ENCODE measurements at places on chromosomes 1 and 21.

DNA sequence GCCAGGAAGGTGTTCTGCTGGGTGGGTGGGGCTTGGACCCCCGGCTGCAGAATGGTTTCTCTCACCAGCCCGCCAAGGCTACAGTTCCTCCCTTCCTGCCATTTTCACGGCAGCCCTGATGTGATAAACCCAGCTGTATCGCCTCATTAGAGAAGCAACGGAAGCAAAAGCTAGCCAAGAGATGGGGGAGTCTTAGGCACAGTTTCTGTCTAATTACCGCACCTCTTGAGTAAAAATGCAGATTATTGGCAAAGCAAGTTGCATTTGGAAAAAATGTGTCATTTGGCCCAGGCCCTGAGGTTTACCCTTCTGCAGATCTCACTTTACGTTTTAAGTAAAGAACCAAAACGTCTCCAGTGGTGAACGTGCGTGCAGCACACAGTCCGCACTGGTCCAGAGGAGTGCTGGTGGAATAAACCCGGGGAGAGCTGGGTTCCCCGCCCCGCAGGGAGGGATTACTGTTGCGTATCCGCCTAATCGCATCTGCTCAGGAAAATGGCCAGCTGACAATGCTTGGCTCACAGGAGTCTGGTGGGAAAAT, 109.9 kb downstream of the GALNT2 start:
- DNase-seq: no peak

- DNase-seq: no peak
These were observed 43.8 kb downstream of the MACO1 start for GRCh38 chr1:25474439-25475047.

DNA sequence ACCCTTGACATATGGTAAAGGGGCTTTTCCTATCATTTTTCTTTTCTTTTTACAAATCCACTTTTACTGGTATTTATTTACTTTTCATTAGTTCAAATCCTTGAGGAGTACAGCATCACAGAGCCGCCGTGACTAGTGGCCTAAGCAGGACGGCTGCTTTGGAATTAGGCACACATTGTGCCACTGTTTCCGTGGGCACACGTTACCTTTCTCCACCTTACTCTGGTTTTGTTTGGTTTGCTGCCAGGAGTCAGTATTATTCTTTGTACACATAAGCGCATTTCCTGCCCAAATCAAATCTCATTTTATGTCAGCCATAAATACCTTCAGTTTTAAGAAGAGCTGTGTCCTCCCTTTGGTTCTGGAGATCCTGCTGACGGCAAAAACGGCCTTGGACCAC, 31.2 kb downstream of the SCCPDH start:
- no peak for DNase-seq

- DNase-seq: peak; percentile 29
These were observed 25.0 kb downstream of the CD244 start for GRCh38 chr1:160837558-160838205.

DNA sequence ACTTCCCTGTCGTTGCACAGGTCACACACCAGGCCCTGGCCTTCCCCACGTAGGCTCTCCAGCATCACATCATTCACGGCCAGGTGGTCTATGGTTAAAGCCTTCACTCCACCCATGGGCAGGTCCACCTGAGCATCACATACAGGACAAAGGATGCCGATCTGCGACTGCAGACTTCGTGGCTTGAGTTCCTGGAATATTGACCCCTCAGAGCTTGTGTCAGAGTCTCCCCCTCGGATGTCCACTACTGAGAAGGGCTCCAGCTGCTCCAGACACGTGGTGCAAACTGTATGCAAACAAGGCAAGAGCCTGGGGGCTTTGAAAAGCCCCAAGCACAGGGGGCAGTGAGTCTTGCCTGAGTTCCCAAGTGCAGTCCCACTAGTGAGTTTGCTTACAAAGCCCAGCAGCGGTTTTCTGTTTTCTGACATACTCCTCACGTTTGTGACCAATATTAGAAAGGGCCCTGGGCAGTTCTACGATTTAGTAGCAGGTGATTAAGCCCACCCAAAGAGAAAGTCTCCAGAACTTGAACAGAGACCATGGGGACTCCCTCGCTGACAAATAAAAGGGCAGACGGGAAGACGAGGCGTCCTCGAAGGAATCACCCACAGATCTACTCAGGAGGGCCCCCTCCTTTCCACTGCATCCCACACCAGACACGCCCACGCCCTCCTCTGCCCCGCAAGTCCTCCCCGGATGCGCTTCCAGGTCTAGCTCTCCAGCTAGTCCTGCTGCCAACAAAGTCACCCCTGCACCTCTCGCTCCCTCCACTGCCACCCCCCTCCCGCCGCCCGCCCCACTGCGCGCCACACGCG, 568 bp downstream of the TRIM45 start:
- no peak for DNase-seq

DNA sequence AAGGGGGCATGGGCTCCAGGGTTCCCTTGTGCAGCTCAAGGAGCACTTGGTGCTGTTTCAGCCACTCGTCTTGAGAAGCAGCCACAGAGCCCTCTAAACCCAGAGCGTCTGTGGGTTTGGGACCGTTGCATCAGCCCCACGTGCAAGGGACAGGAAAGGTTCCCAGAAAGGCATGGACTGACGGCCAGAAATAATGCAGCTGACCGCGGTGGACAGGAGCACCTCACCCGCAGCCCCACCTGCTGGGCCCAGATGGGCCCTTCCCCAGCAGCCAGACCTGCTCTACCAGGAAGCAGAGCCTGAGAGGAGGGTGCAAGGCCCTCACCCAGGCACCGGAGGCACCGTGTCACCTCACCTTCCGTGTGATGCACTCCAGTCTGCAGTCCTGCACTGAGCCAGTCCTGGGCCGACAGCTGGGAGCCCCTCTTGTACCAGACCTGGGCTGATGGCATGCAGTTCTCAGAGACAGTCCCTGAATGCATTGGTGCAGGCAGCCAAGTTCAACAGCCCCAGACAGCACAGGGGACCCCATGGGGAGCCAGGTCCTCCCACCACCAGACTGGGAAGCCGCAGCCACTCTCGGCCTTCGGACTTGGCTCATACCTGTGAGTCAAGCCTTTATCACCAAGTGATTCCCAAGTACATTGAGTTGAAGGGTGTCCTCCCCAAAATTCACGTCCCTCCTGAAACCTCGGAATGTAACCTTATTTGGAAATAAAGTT, 4.8 kb upstream of the TFF3 start:
- no peak for DNase-seq

GRCh38 chr1:168792592-168793125, 63.7 kb upstream of the DPT start:
- DNase-seq: no peak

DNA sequence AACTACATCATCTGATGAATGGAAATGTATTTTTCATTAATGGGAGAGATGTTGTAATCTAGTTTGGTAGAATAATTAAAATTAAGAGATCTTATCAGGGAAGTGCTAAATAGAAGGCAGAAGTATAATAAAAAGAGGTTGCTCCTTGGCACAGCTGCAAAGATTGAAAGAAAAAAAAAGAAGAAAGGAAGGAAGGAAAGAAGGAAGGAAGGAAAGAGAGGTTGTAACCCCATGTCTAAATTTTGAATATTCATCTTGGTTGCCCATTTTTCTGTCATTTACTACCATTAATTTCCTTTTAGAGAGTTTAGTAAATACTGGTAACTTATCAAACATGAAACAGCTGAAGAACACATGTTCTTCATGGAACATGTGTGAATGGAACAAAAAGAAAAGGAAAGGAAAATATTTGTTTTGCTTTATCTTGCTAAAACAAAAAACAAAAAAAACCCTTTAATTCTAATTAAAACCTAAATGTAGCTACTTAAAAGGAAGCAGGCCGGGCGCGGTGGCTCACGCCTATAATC, 10.5 kb upstream of the MDM4 start:
- no peak for DNase-seq

- DNase-seq: no peak
These were observed 3.2 kb downstream of the CTSE start for GRCh38 chr1:206020393-206021007.

GRCh38 chr21:14763695-14764064, 217.6 kb upstream of the SAMSN1 start:
- DNase-seq: no peak

GRCh38 chr1:41652384-41653265, 168.1 kb upstream of the EDN2 start:
- DNase-seq: no peak

DNA sequence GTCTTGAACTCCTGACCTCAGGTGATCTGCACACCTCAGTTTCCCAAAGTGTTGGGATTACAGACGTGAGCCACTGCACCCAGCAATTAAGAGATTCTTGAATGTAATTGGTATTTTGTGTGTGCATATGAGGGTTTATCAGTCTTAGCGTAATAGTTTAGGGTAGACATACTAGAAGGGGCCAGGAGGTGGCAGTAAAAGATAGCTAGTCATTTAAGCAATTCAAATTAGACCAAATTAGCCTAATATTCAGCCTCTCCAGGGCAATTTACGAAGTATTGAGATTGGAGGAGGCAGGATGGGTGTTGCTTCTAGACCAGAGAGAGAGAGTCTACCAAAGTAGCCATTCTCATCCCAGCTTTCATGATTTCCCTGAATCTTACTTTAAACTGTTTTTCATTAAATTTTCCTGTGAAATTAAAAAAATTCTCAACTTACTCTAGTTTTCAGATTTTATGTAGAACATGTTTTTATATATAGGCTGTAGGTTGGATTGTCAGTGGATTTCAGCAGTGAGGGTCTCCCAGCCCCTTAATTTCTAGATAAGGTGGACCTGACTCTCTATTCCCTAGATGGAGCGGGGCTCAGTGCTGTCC, 119.7 kb downstream of the HHAT start:
- DNase-seq: peak; percentile 57

DNA sequence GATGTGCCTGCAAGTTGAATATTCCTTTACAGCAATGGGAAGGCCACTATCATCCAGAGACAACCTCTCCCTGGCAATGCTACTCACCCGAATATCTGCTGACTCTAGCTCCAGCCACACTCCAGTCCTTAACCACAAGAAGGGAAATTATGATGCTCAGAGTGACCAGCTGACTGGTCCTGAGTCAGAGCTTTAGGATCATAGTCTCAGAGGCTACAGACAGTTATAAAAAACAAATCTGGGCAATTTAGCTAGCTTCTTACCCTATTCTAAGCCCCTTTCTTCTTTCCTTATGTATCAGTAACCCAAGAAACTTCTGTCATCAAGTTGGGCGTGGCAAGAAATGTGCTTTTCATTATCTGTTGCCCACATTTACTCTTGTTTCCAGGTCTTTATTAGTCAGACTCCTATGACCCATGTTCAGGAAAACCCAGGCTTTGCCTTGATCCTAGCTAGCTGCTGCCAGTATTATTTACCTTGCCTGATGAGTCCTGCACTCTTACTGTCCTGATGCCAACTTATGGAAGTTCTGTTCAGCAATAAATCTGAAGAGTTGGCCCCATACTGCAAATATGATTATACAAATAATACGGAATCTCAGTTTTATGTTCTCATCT, 207.0 kb downstream of the TTLL7 start:
- DNase-seq: no peak

DNA sequence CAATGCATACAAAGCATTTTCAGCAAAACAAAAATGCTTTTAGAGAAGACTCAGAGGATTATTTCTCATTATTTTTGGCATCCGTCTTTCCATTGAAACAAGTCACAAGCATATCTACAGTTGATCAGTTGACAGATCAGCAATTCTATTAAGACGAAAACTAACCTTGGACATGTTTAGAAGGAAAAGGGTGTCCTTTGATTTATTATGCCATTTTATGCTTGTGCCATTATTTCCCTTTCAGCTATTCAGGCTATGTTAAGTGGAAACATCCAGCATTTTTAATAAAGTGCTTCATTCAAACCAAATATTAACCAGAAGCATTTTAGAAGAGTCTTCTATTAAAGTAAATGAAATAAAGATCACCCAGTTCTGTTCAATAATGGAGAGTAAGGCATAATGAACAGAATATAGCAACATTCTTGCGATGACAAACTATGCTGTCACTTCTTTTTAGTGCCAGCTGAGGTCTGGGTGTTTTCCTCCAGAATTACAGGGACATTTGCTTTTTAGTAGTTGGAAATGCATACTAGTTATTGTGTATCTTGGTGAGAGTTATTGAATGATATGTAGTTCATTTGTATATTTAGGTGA, 481.4 kb downstream of the PLA2G4A start:
- DNase-seq: no peak

DNA sequence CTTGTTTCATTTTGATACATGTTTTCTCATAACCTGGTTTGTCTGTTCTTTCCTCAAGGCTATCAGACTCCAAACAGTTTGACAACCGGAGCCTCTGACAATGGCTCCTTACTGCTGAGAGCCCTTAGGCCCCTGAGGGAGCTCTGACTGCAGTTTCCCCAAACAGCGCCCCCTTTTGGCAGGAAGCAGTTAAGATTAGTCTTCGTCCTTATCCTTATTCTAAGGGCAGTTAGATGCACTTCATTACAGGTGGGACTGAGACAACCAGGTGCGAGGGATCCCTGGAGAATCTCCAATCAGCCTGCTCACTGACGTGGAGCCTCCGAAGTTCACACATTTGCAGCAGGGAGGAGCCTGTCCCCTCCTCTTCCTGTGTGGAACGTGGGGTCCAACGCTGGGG, 393.1 kb downstream of the BRINP3 start:
- DNase-seq: no peak

DNA sequence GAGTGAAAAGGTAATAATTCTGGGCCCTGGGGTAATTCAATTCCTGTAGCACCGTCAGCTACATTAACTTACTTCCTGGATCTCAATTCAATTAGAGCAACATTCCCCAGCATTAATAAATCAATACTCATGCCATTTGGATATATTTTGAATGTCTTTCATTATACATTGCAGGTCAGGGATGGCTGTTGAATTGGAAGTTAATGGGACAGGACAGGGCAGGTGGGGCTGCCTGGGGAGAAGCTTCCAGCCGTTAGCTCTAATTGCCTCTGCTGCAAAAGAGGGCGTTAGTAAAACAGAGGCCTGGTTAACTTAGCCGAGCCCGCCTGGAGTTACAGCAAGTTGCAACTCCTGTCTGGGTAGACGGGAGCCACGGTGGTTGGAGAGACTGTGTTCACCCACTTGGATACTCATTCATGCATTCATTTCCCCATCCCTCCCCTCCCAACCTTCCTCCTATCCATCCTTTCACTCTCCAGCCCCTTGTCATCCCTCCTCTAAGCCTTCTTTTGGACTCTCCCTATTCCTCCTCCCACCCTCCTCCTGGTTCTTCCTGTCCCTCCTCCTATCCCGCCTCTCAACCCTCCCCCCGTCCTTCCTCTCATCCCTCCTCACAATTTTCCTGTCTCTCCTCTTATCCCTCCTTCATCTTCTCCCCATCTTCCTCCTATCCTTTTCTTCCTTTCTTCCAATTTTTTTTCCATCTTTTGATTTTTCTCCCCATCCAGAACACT, 137.6 kb upstream of the RUNX3 start:
- DNase-seq: no peak

- no peak for DNase-seq
These were observed 17.7 kb downstream of the FAAH start for GRCh38 chr1:46411601-46412341.

GRCh38 chr21:46459356-46460112, 843 bp downstream of the DIP2A start:
- no peak for DNase-seq

GRCh38 chr21:45167796-45168222, 93.4 kb downstream of the ADARB1 start:
- DNase-seq: no peak

All from neuronal stem cell (in vitro differentiated cells).